ENCODE measurements at places on chromosomes 6 and 20.
A peak's percentile ranks its signal among the peaks of the same experiment; 100 is the strongest.

DNA sequence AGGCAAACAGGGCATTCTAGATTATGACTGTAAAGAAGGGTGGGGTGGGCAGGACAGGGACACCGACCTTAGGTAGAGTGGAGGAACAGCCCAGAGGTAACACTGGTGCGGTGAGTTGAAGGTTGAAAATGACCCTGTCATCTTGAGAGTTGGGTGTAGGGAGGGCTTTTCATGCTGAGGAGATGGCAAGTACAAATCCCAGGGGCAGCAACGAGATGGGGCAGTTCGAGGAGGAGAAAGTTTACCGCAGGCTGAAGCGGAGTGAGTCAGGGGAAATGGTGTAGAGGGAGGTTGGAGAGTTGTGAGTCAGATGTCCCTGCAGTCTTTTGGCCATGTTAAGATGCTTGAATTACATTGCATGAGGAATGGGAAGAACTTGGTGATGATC lies 101.1 kb downstream of the HIVEP1 start:
- no peak for DNase-seq

- DNase-seq, result no peak
Measured at GRCh38 chr6:124791156-124791555, 171.1 kb upstream of the RNF217 start.

- peak; percentile 44 for DNase-seq
Measured at GRCh38 chr6:24855395-24856245, 56.9 kb upstream of the ARMH2 start.

- no peak for DNase-seq
Measured at GRCh38 chr6:111032484-111033140, 50.8 kb downstream of the RPF2 start.

- DNase-seq, result no peak
Measured at GRCh38 chr6:158653577-158654354, 3.9 kb downstream of the SYTL3 start.

GRCh38 chr6:128491610-128492206 lies 28.7 kb downstream of the PTPRK start:
- no peak for DNase-seq

- DNase-seq, result no peak
Measured at GRCh38 chr6:33654831-33655554, 33.9 kb downstream of the ITPR3 start.

DNA sequence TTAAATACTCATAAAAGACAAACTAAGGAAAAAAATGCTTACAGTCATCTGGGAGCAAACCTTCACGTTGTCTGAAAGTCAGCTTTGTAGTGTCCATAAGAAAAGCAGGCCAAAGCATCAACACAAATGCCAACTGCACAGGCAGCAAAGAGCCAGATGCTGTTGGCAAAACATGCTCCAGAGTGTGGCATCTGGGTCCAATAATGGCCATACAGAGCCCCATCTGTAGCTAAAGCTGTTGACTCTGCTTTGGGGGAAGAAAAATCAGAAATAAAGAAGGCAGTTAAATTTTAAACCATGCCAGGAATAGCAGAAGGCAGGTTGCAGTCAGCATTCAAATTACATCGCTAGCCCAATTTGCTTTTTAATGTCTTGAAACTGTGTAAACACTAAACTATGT lies 776.3 kb downstream of the EYS start:
- no peak for DNase-seq

Data from D721Med (cell line).